ENCODE measurements at places on chromosomes 12 and 14.

GRCh38 chr14:39431416-39432178 lies 636 bp downstream of the FBXO33 start:
- peak; percentile 59 for DNase-seq

GRCh38 chr12:88558340-88558867 lies 21.9 kb downstream of the KITLG start:
- no peak for DNase-seq

DNA sequence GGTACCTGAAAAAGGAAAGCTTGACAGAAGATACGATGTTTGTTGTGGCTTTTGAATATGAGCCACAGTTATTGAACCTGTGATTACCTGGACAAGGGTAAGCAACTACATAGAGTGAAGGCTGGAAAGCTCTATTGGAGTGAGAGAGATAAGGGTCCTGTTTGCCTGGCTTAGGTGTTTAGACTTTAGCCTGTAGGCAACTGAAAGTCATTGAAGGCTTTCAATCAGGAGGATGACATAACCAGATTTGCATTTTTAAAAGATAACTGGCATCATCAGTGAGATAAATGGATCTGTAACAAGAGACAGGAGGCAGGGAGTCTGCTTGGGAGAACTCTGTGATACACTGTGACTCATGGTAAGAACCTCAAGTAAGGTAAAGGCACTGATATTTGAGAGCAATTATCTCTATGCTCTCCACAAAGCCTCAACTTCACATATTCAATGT lies 128.9 kb upstream of the SOX5 start:
- no peak for DNase-seq

DNA sequence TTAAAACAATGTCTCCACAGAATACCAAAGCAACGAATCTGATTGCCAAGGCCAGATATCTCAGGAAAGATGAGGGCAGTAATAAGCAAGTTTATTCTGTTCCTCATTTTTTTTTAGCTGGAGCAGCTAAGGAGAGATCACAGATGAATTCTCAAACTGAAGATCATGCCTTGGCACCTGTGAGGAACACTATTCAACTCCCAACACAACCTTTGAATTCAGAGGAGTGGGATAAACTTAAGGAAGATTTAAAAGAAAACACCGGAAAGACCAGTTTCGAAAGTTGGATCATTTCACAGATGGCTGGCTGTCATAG lies 994 bp downstream of the PRORP start:
- no peak for DNase-seq

GRCh38 chr14:30915596-30915995 lies 41.2 kb downstream of the COCH start:
- DNase-seq: no peak

DNA sequence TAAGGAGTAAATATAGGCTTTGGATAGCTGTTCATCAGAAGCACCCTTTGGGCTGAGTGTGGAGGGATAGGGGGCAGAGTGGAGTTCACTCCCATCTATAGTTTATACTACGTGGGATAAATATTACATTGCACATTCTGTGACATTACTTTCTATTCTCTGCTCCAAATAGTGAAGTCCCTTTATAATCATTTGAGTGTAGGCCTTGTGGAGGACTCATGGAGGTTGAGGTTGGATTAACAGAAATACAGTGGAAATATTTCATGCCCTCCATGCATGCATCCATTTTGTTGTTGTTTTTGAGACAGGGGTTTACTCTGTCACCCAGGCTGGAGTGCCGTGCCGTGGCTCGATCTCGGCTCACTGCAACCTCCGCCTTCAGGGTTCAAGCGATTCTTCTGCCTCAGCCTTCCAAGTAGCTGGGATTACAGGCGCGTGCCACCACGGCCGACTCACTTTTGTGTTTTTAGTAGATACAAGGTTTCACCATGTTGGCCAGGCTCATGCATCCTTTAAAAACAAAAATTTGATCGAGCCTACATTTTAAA lies 1.4 kb downstream of the CHPT1 start:
- DNase-seq: peak; percentile 12

DNA sequence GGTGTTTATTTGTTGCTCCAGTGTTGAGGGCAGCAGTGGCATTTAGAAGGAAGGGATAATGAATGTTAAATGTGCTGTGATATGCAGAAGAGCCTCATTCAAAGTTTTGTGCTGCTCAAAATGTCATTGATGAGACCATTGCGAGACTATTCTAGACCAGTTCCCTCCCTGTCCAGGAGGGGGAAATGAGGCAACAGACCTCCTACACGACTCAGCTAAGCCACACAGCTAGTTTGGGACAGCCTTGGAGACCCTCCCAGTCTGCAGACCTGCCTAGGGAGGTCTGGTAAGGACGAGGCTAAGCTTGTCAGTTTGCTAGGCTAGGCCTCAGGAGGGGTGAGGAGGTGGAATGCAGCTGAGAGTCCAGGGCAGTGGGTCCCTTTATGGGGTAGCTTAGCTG lies 116.0 kb downstream of the NRXN3 start:
- DNase-seq: no peak

GRCh38 chr12:92208613-92209121 lies 63.0 kb upstream of the BTG1 start:
- DNase-seq: peak; percentile 46

GRCh38 chr12:3061501-3062215 lies 15.5 kb upstream of the TSPAN9 start:
- DNase-seq: no peak

- no peak for DNase-seq
These were observed 26.8 kb downstream of the PCNX1 start for GRCh38 chr14:70934084-70934483.

DNA sequence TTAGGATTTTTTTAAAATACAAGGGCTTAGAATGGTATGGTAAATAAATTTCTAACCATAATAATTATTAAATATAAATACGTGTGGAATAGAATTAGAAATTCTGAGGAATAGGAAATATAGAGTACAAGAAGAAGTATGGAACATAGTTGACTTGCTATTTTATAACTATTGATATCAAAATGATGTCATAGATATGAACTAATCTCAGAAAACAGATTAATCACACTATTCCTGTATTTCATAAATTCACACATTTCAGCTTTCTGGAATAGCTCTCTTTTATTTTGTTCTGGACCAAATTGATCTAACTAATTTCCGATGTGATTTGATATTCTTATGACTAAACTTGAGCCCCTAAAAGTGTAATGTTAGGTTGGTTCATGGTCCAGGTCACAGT lies 237.2 kb upstream of the NPAS3 start:
- no peak for DNase-seq

- no peak for DNase-seq
These were observed 109.2 kb downstream of the ATXN7L3B start for GRCh38 chr12:74646831-74647230.

All from activated T-cell treated with anti-CD3 and anti-CD28 coated beads, Interleukin-2, amount 50 U/mL, for 72 hours (primary cell).